Fibroblast of mammary gland (primary cell): ENCODE measurements at places on chromosomes 11 and 22.
A peak's percentile ranks its signal among the peaks of the same experiment; 100 is the strongest.

GRCh38 chr22:46047841-46048595 is 71.1 kb upstream of the WNT7B start:
- peak; percentile 17 for DNase-seq

DNA sequence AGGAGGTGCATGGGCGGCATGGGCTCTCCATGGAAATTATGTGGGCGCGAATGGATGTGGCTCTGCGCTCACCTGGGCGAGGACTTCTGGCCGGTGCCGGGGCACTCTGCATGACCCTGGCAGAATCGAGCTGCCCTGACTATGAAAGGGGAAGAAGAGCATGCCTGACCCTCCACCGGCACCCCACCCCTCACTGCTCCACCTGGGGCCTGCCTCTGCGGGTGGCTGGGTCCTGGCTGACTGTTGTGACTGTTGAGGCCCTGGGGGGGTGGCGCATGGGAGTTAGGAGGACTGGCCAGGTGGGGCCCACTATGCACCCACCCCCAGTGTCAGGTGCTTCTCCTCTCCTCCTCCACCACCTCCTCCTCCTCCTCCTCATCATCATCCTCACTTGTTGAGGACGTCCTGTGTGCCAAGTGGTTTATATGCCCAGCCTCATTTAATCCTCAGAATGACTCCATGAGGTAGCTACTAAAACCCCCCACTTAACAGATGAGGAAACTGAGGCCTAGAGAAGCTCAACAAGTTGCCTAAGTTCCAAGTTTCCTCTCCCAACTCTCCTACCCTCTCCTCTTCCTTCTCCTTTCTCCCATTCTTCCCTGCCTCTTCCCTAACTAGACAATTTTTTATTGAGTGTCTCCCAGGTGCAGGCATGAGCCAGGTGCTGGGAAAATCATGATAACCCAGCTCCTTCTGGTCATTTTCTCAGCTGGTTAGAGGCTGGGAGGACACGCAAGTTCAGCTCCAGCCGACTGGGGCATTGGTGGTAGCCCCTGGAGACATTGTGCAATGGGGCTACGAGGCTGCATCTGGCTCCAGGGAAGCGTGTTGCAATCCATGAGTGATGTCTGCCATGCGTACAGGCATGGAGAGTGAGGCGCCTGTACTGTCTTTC is 2.3 kb downstream of the MYEOV start:
- peak; percentile 95 for DNase-seq

DNA sequence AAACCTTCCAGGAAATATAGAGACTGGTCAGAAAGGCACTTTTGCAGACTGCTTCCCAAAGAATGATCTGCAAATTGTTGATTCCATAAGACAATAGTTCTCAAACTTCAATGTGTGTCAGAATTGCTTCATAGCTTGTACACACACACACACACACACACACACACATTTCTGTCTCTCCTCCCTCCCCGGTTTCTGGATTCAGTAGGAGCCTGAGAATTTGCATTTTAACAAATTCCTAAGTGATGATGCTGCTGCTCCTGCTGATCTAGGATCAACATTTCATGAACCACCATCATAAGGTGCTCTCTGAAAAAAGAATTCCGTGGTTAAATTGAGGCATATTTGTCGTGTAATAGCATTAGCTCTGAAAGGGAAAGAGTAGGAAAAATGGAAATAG is 35.3 kb upstream of the FZD4 start:
- DNase-seq: peak; percentile 37

DNA sequence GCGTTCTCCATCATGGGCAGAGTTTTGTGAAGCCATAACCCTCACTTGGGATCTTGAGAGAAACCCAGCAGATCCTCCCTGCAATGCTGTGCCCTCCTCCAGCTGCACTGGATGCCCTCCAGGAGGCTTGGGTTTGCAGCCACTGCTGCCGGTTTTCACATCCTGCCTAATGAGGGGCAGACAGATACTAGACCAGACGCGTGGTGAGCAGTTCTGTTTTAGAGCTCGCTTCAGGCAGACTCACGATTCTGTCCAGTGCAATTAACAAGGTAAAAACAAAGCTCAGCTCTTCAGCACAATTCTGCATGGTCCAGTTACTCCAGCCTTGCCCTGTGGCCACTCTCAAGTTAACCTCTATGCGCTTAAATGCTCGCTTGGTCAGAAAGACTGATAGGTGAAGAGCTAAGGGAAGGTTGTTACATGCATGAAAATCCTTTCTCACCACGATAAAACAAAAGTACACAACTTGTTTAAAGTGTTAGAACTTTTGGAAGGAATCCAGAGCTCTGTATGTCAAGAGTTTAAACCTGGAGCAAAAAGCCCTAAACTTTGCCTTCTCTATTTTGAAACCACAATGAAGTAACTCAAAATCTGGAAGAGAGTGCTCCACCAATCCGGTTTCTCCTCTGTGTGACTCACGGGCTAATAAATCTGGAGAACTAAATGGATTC is 292.3 kb upstream of the FAT3 start:
- peak; percentile 50 for DNase-seq

DNA sequence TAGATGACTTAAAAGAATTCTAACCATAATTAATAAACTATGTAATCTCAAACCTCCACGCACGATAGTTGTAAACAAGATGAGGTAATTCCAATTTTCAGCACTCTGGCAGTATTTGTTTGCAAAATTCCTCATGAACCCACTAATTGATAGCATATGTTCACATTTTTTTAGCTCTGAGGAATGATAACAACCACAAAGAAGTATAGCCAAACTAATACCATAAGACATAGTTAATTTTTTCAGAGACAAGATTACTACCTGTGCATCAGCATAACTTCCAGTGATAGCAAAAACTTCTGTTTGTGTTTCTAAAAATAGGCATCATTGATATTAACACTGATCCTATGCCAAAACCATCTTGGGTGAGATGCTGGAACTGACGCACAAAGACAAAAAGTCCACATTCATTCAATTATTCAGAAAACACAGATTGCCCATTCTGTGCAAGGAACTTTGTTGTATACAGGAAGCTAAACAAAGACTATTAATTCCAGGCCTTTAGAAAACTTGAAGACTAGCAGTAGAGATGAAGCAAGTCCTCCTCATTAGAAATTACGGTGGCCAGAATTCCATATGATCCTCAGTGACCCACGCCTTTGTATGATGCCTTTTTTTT is 57.7 kb downstream of the PDGFD start:
- DNase-seq: peak; percentile 82

DNA sequence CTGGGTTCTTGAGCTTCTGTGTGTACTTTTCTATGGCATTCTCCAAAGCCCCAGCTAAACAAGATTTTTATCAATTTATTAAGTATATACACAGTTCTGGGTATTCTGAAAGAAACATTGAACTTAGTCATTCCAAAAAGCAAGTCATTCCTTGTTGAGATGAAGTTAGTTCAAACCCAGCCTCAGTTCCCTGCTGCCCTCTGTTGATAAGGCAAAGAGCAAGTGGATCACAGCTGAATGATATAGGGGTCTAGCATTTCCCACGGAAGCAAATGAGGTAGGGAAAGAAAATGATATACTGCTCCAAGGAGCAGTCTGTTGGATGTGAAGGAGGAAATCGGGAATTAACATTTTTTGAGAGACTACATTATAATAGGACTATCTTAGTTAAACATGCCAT is 841.8 kb upstream of the TENM4 start:
- DNase-seq: no peak

DNA sequence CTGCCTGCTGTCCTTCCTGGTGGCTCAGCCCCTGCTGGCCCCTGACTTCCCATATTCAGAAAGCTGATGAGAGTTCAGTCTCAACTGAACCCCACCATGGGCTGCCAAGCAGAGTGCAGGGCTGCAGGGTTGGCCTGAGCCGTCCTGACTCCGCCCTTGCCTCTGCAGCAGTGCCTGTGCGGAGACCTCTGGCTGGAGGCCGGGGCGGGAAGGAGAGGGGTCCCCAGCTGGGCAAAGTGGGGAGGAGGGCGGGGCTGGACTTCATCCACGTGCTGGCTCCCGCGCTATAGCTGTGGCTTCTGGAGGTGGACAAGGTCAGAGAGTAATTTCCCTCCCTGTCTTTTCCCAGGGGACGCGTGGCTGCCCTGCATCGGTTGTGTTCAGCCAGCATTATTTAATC is 13.6 kb downstream of the GLB1L3 start:
- DNase-seq: no peak

DNA sequence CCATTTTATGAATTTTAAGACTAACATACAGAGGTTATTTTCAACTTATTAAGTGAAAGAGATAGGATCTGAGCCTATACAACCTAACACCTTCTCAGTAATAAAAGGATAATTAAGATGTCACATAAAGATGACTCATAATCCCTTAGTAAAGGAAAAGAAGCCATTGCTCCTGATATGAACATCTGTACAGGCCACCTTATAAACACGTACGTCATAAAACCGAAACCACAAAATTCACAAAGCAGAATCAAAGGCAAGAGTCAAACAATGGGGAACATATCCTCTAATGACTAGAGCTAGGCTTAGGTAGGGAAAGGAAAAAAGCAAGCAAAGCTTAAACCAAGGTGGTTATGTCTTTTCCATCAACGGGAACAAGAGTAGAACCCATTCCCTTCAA is 103.5 kb downstream of the KCNA4 start:
- DNase-seq: no peak

DNA sequence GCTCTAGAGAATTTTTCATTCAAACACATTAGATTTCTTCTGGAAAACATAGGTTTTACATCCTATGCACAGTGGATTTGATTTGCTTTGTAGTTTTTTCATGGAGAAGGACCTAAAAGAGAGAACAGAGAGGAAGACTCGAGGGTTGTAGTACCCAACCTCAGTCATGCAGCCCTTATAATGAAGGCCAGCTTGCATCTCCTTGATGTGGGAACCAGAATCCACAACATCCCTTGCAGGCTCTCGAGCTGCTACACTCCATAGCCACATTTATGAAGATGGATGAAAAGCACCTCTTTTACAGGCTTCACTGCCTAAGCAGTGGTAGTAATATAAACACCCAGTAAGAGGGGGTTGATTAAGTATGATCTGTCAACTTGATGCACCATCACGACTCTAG is 9.5 kb upstream of the OR5B12 start:
- DNase-seq: peak; percentile 6

GRCh38 chr11:13896981-13897353 is 65.6 kb upstream of the SPON1 start:
- DNase-seq: no peak

GRCh38 chr11:77726524-77726923 is 88.9 kb upstream of the CLNS1A start:
- no peak for DNase-seq

DNA sequence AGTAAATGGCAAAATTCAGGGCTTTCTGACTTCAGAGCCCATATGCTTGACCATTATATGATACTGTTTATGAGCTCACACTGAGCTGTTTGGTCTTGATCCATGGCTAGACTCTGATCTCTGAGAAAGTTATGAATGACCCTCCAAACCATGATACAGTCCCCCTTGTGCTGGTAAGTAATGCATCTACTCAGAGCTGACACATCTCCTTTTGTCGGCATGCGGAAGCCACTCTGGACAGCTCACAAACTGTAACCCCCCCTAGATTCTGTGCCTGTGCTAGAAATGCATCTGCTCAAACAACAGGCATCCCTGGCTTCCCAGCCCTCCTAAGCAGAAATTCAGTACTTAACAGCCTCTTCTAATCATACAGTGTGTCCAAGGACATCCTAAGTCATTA is 150.8 kb upstream of the RAG2 start:
- peak; percentile 2 for DNase-seq

- no peak for DNase-seq
Measured at GRCh38 chr11:125410091-125410490, 86.0 kb downstream of the FEZ1 start.

DNA sequence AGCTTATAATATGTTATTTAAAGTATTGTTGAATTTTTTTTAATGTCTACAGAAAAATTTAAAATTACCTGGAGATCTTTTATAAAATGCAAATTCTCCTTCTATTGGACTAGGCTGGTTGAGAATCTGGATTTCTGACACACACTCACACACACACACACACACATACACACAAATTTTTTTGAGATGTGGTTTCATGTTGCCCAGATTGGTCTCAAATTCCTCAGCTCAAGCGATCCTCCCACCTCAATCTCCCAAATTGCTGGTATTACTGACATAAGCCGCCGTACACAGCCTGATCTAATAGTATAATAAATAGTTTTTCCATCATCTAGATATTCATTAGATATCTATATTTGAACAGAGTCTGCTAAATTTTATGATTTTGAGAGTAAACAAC is 4.5 kb upstream of the RFPL1 start:
- no peak for DNase-seq

GRCh38 chr11:127926721-127927120 is 660.6 kb downstream of the ETS1 start:
- no peak for DNase-seq

GRCh38 chr11:78350091-78350645 is 67.5 kb downstream of the GAB2 start:
- peak; percentile 28 for DNase-seq

DNA sequence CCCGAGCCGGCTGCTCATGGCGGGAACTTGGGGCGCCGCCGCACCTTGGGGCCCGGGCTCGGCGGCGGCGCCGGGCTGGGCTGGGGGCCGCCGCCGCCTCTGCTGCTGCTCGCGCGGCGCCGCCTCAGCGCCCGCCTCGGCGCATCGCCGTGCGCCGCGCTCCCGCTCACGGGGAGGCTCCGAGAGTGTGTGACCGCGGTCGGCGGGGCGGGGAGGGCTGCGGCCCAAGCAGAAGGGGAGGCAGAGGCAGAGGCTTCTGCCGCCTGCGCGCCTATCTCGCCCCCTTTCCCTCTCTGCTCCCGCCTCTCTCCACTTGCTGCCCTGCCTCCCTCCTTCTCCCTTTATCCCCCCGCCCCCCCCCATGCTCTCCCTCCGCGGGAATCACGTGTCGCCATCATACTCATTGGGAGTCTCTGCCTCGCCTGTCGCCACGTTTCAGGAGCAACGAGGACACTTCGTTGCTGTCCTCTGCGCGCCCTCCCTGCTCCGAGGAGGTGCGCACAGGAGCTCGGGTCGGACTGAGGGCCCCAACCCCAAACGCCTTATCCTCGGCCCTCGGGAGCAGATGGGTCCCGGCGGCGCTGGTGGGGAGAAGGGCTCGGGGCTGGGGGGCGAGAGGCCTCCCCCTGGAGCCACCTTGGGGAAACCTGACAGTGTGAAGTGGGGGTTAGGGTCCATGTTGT is at the start of gene GUCY1A2:
Gene GUCY1A2 (minus strand): TSS at position 258 of the 683 bp plus-strand sequence. CDS start 421 bp downstream, outside the sequence.
- DNase-seq: no peak

DNA sequence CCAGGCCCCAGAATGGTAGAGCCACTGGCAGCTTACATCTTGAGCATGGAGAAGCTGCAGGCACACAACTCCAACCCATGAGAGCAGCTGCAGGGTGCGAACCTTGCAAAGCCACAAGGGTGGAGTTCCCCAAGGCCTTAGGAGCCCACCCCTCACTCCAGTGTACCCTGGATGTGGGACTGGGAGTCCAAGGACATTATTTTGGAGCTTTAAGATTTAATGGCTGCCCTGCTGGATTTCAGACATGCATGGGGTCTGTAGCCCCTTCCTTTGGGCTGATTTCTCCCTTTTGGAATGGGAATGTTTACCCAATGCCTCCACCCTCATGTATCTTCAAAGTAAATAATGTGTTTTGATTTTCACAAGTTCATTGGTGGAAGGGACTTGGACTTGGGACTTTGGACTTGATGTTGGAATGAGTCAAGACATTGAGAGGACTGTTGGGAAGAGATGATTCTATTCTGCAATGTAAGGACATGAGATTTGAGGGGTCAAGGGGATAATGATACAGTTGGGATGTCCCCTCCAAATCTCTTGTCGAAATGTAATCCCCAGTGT is 1.1 kb upstream of the KRTAP5-7 start:
- DNase-seq: no peak
